ENCODE measurements at places on chromosomes 6 and 20.

DNA sequence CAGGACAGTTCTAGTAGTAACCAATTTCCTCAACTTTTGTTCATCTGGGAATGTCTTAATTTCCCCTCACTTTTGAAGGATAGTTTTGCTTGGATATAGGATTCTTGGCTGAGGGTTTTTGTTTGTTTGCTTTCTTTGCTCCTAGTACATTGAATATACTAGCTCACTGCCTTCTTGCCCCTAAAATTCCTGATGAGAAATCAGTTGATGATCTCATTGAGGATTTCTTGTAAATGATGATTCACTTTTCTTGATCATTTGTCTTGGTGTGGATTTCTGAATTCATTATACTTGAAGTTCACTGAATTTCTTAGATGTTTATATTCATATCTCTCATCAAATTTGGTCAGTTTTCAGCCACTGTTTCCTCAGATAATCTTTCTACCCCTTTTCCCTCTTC, 49.1 kb upstream of the PRDM1 start:
- DNase-seq, result no peak

DNA sequence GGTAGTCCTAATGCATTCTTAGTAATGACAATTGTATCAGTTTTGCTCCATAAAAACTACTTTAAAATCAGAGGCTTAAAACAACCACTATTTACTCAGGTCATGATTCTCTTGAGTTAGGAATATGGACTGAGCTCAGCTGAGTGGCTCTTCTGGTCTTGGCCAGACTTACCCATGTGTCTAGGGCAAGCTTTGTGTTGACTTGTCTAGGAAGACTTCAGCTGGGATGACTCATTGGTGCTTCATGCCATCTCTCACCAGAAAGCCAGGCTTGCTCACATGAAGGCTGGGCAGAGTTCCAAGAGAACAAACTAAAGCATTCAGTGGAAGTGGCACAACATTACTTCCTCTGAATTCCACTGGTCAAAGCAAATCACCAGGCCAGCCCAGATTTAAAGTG, 155.3 kb downstream of the DHX35 start:
- no peak for DNase-seq

GRCh38 chr6:31922942-31923341, 4.6 kb upstream of the C2 start:
- no peak for DNase-seq

- DNase-seq, result no peak
Measured at GRCh38 chr6:5667737-5668136, 339.0 kb downstream of the NRN1 start.

- DNase-seq, result no peak
Measured at GRCh38 chr6:20577173-20577688, 43.0 kb downstream of the CDKAL1 start.

DNA sequence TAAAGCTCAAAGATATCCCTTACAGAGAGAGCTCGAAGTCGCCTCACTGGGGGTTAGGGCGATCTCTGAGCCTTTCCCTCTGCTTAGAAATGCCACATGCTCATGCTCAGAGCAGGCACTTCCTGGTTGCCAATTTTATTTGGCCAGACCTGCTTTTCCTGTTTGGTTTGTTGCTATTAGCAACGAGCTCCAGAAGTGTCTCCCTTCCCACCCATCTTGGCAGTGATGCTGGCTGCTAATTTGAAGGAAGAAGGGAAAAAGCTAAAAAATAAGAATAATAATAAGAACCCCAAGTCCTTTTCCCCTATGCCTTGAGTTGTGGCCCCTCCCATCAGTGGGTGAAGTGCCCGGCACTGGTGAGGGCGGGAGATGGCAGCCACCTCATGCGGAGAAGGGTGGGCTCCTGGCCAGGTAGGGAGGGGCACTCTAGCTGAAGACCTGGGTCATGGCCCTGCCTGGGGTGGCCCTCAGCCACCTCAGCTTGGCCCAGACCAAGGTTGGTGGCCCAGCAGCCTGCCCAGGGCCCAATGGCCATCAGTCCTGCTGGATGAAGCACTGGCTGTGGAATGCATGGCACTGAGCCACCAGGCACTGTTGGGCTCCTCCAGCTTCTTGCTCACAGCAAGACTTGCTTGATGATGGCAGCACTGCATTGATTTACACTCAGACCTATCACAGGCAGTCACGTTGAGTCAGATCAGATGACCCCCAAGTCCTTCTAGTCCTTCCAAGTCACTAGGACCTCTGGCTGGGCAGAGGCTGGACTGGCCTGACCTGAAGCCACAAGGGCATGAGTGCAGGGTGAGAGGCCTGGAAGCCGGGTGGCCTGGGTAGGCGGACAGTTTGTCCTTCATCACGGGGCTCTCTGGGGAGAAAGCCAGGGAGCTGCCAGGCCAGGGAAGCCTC, 79.0 kb downstream of the SYNJ2 start:
- no peak for DNase-seq

GRCh38 chr6:125853168-125853567, 62.4 kb downstream of the NCOA7 start:
- no peak for DNase-seq

- no peak for DNase-seq
Measured at GRCh38 chr20:3818155-3819151, 1.9 kb upstream of the AP5S1 start.

DNA sequence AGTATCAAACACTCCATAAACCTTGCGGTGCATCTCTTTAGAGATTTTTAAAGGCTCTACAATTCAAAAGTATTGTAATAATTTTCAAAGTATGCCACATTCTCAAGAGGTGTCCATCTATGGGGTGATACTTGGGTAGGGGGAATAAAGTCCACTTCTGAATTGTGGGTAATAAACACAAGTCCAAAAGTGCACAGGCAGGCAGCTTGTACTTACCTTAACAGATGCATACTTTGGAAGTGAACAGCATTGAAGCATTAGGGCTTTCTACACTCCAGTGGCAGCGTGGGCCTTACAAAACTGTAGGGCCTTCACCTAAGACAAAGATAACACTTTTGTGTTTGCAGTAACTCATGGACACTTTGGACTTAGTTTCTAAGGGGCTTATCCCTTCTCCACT, 58.6 kb downstream of the AIG1 start:
- DNase-seq, result no peak

All from renal cortex interstitium (tissue), 15 donors.